ENCODE measurements at places on chromosomes 3 and 15. TPM values are rescaled to one million over a fixed set of nuclear protein-coding genes. Genes with fewer than 3 reads are reported as not detected.

- peak; percentile 72 for DNase-seq
Measured at GRCh38 chr3:112642912-112643506, 2.1 kb upstream of the CCDC80 start.

DNA sequence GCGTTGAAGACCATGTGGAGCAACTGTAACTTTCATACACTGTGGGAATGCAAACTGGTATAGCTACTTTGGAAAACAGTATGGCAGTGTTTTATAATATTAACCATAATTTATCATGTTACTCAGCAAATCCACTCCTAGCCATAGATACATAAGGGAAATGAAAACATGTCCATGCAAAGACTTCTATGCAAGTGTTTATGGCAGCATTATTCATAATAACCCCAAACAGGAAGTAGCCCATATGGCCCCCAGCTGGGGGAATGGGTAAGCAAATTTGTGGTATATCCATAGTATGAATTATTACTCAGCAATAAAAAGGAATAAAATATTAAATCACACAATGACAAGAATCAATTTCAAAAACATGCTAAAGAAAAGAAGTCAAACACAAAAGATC, 23.0 kb upstream of the GATA2 start:
- DNase-seq, result no peak

- DNase-seq, result no peak
Measured at GRCh38 chr3:161649900-161650484, 153.4 kb downstream of the OTOL1 start.

Gene ILDR1
- total RNA-seq, result not detected

DNA sequence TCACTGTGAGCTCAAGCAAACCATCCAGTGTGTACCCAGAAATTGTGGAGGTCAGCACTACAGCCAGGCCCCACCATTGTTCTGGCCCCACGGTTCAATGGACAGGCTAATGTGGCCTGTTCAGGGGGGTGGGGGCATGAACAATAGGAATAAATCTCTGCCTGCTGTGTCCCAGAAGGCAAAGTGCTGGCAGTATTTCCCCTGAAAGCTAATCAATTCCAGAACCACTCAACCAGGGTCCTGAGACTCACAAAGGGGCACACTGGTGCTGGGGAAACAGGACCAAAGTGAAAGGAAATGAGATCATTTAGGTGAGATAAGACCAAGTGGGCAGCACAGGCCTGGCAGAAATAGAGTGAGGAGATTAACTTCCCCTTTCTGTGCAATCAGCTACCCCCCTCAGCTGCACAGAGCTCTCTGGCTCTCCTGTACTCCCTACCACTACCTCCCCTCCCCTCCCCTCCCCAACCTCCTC, 11.5 kb downstream of the CRYGS start:
- no peak for DNase-seq

GRCh38 chr3:97940034-97940433, 32.2 kb downstream of the RIOX2 start:
- no peak for DNase-seq

Gene MED12L
- total RNA-seq, result 0.11 TPM

- DNase-seq, result peak; percentile 26
Measured at GRCh38 chr3:33277193-33277882, at the start of gene FBXL2. FBXL2 (plus strand) TSS chr3:33277442; CDS start chr3:33277513, 71 bp downstream.

Gene FANCD2OS
- total RNA-seq, result not detected

GRCh38 chr15:84816694-84817465, at the start of gene ALPK3:
ALPK3 (plus strand) TSS chr15:84817356; CDS start chr15:84817453, 97 bp downstream.
- no peak for DNase-seq

Gene KNL1
- total RNA-seq, result 18.1 TPM

Gene GDPGP1
- total RNA-seq, result 10.2 TPM

DNA sequence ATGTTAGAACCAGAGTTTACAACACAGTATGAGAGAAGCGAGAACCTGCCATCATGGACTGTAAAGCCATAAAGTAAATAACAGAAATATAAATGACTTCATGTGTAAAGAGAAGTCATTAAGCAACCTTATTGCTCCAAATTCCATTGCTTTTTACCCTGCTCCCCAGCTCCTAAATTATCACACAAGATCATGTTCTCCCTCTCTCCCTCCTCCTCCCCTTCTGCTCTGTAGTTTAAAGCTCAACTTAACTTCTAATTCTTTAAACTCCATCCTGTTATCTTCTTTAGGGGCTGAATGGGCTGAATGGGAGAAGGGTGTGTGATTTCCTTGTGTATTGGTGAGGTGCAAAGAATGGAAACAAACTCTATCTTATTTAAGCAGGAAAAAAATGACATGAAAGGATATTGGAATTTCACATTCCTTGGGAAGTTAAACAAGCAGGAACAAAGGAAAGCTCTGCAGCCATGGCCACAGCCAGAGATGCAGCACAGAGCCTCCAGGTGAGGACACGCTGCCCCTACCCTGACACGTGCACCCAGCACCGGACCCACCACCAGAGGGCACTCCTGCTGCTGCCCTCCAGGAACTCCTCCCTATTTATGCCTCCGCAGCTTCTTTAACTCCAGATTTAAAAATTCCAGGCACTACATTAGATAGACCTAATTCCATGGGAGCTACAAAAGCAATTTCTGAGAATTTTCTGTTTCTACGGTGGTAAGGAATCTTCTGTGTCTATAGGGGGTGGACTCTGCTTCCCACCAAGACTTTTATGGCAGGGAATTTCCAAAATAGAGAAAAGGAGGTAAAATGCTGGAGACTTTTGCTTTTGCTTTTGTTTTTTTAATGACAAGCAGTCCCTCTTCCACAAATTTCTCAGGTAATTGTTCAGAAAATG, 76.9 kb upstream of the ABI3BP start:
- DNase-seq, result no peak

GRCh38 chr15:85128621-85129020, 147.0 kb downstream of the PDE8A start:
- no peak for DNase-seq

- DNase-seq, result no peak
Measured at GRCh38 chr15:70469651-70470555, 293.5 kb downstream of the UACA start.

DNA sequence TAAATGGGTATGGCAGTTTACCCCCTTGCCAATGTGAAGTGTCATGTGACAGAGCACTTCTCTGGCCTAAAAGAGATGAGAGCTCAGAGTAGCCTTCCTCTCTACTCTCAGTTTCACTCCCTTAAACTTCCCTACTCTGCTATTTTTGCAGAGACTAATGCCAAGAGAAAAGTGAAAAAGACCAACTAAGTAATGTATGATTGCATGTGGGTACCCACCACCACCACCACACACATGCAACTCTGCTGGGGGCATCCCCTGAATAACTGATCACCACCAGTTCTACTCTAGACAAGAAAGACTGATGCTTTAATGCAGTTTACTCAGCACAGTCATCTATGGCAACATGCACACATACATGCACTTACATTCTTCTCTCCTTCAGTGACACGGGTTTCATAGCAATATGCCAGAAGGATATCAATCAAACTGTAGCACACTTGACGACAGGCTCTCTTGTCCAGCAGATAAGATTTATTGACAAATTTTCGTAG, 31.3 kb downstream of the SHQ1 start:
- no peak for DNase-seq

GRCh38 chr3:155690921-155691320, 54.0 kb downstream of the PLCH1 start:
- no peak for DNase-seq

- DNase-seq, result peak; percentile 74
Measured at GRCh38 chr15:70127288-70127746, 29.6 kb upstream of the TLE3 start.

Data from pulmonary artery endothelial cell (primary cell).